Activated T-helper 9 cell treated with anti-CD3 and anti-CD28 coated beads, Interleukin-2, amount 50 U/mL, for 16 hours (primary cell): ENCODE measurements at places on chromosomes 1 and 21.

- no peak for DNase-seq
These were observed 120.2 kb downstream of the GLIS1 start for GRCh38 chr1:53618500-53619366.

GRCh38 chr1:177442584-177442983 lies 271.8 kb downstream of the BRINP2 start:
- DNase-seq, result no peak

GRCh38 chr1:27152004-27152828 lies 2.7 kb downstream of the SLC9A1 start:
- no peak for DNase-seq

DNA sequence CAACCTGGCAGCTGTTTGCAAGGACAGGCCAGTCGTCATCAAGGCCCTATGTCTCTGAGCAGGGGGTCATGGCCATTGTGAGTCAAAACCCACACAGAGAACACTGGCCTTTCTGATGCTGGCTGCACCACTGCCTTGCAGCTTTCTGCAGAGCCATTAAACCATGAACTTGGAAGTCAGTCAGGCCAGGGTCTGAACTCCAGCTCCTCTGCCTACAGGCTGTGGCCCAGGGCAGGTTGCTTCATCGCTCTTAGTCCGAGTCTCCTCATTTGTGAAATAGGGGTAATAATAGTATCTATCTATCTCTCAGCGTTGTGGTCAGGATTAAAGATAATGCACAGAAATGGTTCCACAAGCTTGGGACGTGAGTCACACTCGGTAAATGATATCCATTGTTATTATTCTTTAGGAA lies 35.8 kb upstream of the HIVEP3 start:
- DNase-seq, result no peak

DNA sequence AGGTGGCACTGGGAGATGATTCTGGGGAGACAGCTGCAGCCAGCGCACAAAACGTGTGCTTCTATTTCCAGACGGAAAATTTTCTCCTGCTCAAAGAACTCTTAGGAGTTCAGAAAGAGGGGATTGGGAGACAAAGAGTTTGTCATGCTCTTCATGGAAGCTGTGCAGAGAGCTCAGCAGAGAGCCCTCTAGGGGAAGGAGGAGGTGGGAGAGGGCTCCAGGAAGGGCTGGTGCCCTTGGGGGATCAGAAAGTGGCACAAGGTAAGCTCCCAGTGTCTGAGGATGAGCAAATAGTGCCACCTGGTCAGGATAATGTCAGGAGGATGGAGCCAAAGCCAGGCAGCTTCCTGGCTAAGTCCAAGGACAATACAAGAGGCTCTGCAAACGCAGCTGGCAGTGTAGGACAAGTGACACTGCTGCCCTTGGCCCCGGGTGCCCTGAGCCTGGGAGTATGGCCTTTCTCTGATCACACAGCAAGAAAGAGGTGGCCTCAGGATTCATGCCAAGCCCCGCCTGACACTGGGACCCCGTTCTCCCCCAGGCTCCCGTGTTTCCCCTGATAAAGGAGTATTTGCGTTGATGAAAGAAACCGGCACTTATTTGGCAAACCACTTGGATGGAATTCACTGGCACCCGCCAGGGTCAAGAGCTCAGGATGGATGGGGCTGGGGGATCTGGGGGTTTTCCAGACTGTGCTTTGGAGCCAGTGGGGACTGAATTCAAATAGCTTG lies 254.0 kb downstream of the PTPRU start:
- no peak for DNase-seq

GRCh38 chr1:91883470-91883869 lies 2.5 kb downstream of the TGFBR3 start:
- DNase-seq, result no peak

- DNase-seq, result no peak
These were observed 76.6 kb upstream of the PRDX6 start for GRCh38 chr1:173400387-173400995.

DNA sequence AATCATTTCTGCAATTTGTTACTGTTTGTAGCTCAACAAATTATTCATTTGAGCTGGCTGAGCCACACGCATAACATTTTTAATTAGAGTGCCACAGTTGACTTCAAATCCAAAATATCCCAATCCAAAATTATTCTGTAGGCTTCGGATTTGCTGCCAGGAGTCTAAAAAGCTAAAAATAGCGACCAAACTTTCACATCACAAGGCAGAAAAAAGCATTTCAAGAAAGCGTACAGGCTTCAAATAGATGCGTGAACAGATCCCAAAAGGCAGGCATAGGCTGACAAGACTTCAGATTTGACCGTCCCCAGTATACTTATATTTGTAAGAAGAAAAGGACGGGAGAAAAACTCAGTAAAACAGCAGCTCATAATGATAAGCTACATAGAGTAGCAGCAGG lies 24.3 kb upstream of the TIAM1 start:
- no peak for DNase-seq

GRCh38 chr1:22702296-22703085 lies 8.1 kb upstream of the EPHB2 start:
- no peak for DNase-seq

DNA sequence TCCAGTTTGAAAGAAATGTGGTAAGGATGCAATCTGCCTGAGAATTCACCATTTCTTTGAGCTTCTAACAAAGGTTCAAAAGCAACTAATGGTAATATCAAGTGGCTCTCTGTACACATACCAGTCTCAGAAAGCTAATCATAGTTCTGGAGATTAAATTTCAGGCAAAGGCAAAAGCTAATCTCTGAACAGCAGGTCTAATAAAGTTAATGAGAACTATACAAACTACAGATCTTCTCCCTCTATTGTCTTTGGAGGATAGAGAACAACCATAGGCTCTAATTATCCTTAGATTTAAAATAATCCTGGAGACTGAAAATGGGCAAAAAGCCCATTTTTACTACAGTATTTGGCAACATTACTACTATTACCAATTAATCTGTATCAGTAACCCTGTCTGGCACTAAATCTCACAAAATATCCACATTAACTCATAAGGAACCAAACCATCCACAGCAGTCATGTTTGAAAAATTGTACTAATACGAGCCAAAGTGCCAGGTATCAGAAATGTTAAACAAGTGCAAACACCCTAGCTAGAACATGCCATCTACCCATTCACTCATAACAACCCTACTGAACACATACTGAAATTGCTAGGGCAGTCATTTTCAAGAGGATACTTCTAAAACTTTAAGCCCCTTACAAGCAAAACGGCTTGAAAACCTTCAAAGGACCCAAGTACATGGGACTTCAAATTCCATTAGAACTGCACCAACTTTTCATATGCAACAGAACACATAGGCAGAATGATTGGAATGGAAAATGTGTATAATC lies 4.8 kb downstream of the DIPK1A start:
- DNase-seq, result no peak

DNA sequence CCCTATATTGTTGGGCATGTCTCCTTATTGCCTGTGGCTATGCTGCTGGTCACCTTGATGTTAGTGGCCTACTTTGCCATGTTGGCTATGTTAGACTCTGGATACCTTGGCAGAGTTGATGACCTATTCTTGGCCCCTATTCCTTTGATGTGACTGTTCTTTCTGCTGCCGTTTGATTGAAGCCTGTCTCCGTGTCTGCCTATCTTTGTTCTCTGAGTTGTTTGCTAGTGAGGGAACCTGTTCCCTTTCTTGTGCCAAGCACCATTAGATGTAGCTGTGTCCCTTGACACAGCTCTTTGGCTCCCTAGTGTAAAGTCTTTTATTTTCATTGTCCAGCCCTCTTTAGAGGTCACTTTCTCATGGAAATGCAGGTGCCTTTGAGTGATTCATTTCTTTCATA lies 28.7 kb upstream of the PAPPA2 start:
- DNase-seq, result no peak

DNA sequence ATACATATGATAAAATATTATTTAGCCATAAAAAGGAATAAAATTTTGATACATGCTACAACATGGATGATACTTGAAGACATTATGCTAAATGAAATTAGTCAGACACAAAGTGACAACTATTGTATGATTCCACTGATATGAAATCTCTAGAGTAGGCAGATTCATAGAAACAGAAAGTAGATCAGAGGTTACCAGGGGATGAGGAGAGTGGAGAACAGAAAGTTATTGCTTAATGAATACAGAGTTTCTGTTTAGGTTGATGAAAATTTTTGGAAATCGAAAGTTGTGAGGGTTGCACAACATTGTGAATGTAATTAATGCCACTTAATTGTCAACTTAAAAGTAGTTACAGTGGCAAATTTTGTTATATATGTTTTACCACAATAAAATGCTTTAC lies 315.7 kb upstream of the USP25 start:
- DNase-seq, result no peak

DNA sequence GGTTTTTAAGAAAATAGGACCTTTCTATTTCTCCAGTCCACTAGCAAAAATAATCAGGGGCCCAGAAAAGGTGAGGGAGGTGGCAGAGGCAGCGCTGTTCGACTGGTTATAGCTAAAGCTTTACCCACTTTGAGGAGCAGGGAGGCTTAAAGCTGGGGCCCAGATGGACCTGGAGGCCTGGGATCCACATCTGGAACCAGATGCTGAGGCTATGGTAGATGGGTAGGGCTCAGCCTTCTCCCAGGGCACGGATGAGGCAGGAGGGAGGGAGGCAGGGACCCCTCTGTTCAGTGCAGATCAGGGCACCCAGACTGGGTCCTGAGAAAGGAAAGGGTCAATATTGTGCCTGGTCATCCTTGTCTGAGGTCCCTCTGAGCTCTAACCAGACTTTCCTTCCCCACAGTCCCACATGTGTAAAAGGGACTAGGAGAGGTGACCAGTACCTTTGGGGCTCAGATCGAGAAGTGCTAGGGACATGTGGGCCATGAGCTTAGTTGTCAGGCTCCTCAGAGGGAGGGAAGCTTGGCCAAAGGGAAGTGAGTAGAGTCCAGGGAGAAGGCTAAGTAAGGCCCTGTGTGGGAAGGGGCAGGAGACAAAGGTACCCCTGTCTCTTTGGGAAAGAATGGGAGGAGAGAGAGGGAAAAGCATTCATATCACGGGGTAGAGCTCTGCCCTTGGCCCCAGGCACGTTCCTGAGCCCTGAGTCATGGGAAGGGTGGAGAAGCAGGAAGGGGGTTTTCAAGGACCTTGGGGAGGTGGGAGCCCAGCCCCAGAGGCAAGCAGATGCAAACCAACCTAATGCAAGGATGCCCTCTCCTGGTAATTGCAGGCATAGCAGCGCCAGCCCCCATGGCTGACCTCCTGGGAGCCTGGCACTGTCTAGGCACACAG lies 15.4 kb downstream of the LMNA start:
- DNase-seq, result peak; percentile 59

- DNase-seq, result no peak
These were observed 1038.9 kb downstream of the BRINP3 start for GRCh38 chr1:189438808-189439207.

GRCh38 chr1:51328926-51329325 lies 1.4 kb downstream of the TTC39A start:
- DNase-seq, result no peak

- DNase-seq, result no peak
These were observed 27.5 kb upstream of the H6PD start for GRCh38 chr1:9207086-9207485.

GRCh38 chr1:36787312-36787913 lies 246.9 kb downstream of the GRIK3 start:
- no peak for DNase-seq

DNA sequence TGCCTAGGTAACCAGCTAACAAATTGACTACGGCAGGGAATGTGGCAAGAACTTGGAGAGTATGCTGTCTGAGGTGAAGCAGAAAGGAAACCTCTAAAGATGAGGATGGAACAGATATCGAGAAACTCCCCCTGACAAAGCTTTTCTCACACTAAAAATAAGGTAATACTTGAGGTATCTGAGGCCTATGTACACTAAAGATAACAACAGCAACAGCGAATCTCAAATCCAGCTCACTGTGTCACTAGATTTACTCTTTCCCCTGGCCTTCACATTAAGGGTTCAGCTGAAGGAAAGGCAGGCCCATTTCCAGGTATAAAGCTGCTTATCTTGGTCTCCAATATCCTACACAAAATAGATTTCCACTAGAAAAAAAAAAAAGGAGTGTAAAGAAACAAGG lies 518.0 kb downstream of the KCNT2 start:
- no peak for DNase-seq

- DNase-seq, result no peak
These were observed 173.7 kb downstream of the ZBTB18 start for GRCh38 chr1:244224487-244225430.

GRCh38 chr1:19903621-19904020 lies 19.8 kb downstream of the PLA2G2E start:
- DNase-seq, result no peak

DNA sequence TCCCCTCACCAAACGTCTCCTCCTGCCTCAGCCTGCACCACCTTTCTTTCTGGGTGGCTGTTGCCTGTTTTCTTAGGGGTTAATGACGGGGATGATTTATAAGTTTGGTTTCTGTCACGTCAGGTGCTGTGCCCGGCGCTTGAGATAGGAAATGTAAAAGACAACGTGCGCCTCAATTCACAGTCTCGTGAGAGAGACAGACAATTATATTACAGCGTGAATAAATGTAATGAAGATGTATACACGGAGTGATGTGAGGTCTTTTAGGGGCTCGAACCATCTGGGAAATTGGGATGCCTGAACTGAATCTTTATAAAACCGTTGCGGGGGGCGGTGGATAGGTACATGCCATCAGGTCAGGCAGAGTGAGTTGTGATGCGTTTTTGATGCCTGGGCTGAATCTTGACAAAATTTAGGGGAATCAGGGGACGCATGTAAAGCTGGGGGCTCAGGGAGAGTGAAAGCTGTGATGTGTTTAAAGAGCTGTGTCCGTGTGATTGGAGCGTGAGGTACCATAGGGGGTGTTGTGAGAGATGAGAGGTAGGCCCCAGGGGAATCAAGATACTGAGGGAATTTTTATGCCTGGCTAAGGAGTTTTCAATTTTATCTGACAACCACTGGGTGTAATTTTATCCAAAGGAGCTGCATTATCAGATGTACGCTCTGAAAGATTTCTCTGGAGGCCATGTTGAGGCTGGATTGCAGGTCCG lies 831 bp downstream of the TIPRL start:
- DNase-seq, result no peak

DNA sequence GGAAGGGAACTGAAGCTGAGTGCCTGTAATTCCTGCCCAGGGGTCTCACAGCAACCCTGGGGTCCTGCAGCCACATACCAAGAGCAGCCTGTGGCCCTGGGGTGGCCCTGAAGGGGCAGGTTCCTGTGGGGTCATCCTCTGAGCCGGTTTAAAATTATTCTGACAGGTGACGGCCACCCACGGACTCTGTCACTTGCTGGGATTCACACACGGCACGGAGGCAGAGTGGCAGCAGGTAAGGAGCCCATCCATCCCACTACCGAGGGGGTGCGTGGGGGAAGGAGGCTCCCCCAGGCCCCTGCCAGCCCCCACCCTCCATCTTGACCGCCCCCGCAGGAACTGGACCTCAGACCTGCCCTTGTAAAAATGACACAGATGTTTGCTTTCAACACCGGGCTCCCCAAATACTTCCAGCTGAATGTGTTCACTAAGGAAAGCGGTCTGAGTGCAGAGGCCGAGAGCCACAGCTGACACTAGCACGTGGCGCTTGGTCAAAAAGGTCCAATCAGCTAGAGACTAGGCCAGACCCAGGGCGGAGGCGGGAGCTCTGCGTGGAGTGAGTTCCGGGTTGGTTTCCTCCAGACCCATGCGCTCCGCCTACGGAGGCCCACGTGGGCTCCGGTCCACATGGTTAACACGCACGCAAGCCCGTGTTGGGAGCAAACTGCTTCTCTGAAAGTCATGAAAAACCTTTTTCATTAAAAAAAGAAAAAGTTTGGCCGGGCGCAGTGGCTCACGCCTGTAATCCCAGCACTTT lies 10.0 kb downstream of the YBEY start:
- peak; percentile 28 for DNase-seq
